ENCODE measurements at places on chromosomes 16 and 17.

DNA sequence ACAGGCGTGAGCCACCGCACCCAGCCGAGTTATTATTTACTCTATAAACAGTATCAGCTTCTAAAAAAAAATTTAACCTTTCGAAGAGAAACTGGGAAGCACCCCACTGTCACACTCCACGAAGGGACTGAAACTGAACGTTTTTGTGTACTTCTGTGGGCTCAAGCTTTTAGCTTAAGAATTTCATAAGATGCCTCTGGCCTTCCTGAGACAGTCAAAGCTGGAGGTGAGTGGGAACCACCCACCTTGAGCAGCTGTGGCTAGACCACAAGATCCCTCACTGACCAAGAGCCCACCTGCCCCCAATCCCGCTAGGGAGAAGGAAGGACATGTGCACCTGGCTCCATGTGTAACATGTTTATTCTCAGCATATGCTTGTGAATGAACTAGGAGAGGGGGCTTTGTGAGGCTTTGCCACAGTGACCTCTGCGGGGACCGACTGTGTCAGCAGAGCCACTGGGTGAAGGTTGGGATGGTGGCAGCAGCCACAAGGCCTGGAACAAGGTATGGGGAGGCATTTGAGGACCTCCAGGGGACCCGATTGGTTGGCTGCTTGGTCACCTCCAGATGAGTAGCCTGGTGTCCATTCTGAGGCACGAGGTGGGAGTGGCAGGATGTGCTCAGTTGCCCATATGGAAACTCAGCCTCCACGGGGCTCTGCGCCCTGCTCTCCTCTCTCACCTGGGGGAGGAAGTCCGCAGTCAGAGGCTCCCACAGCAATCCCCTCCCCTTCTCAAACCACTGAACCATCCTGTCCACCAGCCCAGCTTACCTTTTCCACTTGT lies 4.8 kb downstream of the DPEP3 start:
- no peak for DNase-seq

DNA sequence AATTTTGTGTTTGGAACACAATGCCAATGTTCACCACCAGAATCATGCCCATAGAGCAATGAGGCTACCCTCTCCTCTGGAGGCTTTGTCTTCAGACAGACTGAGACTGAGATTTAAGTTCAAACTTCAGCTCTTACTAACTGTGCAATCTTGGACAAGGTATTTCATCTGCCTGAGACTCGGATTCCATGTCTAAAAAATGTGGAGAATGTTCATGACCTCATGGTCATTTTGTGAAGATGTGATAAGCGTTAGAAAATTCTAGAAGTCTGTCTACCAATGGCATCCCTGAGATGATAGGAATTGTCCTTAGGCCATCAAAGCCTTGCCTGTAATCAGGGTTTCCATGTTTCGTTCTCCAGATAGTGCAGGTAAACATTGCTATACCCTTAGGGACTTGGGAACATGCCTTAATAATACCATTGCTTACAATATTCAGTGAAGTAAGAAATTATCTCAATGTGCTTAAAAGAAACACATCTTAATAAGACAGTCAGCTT lies 388.2 kb upstream of the MAF start:
- DNase-seq: no peak

- no peak for DNase-seq
These were observed 47.0 kb downstream of the FZD2 start for GRCh38 chr17:44604116-44604761.

- no peak for DNase-seq
These were observed 731 bp upstream of the MKS1 start for GRCh38 chr17:58219789-58220183.

- no peak for DNase-seq
These were observed 841 bp upstream of the IGFALS start for GRCh38 chr16:1794221-1794871.

DNA sequence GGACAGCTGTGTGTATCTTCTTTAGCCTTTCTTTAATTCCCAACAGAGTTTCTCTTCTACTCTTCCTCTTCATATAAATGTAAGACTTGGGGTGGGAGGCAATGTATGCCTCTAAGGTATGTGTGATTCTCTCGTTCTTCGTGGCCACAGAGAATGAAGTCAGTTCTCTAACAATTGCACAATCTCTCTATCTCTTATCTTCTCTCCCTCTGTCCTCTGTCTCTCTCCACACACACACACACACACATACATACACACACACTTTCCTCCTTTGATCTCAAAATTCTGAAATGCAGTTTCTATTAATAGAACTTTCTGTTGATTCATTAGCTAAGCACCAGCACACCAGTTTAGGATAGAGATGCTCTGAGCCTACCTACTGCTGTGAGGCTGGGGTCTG lies 615.7 kb upstream of the SALL1 start:
- no peak for DNase-seq

DNA sequence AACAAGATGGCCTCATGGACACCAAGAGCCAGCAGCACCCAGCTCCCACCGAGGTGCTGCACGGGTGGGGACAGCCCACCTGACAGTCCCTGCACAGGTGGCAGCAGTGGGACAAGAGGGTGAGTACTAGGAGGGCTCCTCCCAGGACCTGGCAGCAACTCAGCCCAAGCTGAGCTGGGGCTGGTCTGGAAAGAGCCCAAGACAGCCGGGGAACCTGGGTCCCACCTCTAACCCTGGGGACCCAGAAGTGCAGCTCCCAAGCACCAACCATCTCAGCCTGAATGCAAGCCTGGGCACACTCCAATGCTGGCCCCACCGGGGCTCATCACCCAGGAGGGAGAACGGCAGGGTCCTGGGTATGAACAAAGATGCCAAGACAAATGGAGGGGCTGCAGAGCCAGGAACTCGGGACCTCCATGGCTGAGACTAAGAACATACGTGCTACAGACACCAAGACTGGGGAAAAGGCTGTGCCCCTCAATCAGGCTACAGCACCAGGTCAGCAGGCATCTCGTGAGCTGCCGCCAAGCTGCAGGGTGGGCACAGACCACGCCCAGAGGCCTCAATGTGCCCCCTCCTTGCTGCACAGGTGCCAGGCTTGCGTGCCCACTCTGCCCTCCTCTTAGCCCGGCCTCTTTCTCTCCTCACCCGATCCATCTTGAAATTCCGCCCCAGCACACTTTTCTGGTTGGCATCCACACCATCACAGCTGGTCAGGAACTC lies 37.5 kb upstream of the GSG1L start:
- DNase-seq: no peak

GRCh38 chr17:40242774-40243173 lies 23.7 kb downstream of the WIPF2 start:
- no peak for DNase-seq

DNA sequence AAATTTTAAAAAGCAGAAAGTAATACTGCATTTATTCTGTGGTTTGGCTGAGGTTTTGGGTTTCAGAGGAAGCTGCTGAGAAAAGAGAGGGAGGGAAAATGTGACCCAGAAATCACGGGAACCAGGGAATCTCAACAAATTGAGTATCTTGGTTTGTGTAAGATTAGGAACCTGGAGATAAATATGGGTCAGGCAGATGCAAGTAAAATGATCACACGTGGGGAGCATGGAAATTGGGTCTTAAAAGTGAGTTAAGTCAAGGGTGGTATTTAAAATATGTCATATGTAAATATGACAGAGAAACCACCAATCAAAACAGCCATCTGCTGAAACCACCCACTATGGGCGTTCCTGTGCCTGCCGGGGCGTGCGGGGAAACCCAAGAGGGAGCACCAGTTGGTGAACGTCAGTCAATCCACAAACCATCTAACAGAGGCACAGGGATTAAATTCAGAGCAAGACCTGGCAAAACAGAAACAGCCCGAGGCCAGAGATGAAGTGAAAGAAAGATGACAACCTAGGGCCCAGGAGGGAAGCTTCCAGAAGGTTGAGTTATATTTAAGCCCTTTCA lies 33.4 kb downstream of the CDH13 start:
- DNase-seq: no peak

DNA sequence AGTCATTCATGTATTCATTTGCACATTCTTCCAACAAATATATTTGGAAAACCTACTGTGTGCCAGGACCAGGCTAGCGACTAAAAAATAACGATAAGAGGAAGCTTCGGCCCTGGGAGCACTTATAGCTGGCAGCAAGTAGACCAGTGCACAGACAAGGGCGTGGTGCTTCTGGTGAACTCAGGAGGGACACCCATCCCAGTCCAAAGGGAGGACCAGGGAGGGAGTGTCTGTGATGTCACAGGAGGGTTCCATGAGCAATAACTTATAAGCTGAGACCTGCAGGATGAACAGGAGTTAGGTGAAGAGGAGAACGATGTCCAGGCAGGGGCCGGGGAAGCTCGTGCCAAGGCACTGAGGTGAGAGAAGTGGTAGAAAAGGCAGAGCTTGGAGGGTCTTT lies 17.4 kb upstream of the PHOSPHO1 start:
- no peak for DNase-seq

DNA sequence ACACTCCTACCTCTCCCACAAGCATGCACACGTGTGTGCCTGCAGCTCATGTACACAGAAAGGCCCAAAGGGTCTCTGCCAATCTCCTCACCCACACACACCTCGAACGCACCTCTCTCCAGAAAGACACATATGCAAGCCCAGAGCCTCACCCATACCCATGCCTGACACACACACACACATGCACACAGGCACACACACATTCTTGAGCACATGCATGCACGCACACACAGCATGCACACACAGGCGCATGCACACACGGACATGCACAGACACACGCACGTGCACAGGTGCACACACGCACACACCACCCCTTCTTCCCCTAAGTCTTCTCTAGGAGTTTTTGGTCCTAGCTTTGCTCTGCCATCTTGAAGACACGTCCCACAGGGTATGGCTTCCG lies 48.7 kb upstream of the CACNG4 start:
- no peak for DNase-seq

DNA sequence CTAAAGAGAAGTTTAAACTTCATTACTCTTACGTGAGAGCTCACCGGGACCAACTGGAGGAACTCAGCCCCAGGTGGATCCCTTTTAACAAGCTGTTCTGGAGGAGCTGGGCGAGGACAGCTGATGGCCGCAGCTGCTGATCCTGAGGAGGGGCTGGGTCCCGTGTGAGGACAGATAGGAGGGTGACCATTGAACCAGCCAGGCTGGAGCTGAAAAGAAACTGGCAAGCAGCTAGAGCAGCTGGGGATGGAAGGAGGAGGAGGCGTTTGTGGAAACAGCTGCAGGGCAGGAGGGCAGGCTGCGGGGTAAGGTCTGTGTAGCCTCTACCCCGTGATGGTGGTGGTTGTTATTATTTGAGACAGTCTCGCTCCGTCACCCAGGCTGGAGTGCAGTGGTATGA lies 119.5 kb downstream of the AATF start:
- DNase-seq: no peak

GRCh38 chr17:75695830-75696271 lies 25.4 kb upstream of the ITGB4 start:
- DNase-seq: no peak

DNA sequence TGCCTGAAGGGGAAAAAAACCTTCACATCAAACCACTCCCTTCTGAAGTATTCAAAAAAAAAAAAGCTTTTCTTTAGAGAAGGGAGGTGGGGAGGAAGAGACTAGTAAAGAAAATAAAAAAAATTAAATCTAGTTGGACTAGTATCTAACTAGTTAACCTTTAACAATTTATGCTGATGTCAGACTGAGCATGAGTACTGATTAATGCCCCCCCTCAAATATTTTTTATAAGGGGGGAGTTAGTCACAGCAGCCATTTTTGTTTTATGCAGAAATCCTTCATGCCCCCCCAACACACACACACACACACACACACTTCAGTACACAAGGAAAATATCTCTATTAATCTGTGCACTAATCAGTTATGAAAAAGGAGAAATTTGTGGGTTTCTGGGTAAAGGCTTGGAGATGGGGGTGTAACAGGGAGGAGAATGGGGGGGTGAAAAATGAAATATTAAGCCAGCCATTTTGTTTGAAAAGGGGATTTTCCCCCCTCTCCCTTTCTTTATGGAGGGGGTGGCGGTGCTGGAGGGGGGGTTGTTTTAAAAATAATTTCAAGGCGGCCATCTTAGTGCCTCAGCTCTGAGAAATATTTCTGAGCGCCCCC lies 4.7 kb upstream of the CHD3 start:
- DNase-seq: no peak

- DNase-seq: peak; percentile 28
These were observed 7.9 kb upstream of the LLGL1 start for GRCh38 chr17:18217412-18218015.

GRCh38 chr16:105521-105920 lies 27.5 kb downstream of the MPG start:
- no peak for DNase-seq

DNA sequence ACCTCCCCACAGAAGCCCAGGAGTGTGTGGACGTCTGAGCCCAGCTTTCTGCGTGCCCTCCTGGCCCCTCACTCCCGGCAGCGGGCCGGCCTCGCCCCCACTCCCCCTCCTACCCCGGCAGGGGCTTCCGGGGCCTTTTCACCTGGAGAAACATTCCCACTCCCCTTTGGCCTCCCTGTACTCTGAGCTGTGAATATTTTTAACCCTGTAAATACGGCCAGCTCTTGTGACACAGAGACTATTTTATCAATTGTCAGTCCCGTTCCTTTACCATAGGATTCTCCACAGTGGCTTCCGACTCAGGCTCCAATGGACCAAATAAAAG lies 5.9 kb upstream of the PRR35 start:
- no peak for DNase-seq

- DNase-seq: no peak
These were observed 431.3 kb downstream of the MAF start for GRCh38 chr16:79169239-79169638.

DNA sequence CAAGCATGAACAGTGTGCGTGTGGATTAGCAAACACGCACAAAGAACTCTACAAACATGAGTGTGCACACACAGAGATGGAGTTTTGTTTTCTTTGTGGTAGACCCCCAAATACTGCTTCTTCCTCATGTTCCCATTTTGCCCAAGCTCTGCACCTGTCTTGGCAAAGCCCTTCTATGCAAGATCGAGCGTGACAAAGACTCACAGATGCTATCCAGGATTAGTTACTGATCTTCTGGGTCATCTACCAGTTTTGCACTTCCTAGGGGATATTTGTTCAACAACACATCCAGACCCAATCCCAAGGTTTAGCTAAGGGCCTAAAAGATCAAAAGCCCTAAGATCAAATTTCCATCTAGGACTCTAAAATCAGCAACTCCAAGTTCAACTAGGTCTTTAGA lies 16.0 kb downstream of the LRRC36 start:
- no peak for DNase-seq

DNA sequence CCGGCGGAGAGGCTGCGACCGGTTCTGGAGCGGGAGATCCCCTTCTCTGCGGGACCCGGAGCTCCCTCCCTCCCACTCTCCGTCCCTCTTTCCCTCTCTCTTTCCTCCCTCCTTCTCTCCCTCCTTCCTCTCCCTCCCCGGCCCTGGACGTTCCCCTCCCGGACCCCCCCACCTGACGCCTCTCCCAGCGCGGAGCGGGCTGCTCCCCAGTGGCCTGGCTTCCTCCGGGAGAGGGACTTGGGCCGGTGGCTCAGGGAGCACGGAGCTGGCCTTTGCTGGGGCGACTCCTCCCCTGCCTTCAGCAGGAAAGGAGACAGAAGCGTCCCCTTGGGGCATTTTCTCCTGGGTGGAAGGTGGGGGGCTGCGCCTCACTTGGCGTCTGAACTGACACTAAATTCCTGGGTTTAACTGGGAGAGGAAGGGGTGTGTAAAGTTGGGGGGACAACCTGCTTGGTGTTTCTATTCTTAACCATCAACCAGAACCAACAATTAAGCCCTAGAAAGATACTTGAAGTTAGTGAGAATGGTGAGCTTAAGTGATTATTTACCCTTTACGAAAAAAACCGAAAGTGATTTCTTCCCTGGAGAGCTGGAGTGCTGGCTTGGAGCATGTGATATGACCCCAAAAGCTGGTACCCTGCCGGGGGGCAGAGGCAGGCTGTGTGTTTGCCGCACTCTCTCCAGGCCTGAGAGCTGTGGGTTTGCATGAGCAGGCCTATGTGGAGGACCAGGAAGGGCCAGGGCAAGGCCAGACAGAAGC lies 775 bp downstream of the SPIRE2 start:
- no peak for DNase-seq

Measured in GDM1 (cell line).